ENCODE measurements at places on chromosomes 2 and 18.
A peak's percentile ranks its signal among the peaks of the same experiment; 100 is the strongest.

GRCh38 chr2:48694149-48694548, 61.4 kb downstream of the LHCGR start:
- no peak for DNase-seq

DNA sequence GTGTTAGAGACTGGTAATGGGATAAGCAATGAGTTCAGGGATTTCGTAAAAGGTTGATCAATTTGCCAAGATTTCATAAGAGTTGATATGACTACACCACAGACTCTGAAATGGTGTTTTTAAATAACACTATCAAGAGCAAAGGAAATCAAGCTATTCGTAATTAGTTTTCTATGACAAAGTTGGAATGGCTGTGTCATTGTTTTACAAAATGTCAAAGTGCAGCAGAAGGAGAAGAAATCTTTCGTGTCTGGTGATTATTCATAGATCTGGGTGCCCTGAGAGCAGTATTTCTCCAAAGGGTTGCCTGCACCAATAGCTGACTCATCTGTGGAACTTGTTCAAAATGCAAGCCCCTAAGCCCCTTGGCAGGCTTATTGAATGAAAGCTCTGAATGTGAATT, 70.1 kb downstream of the NABP1 start:
- no peak for DNase-seq

- no peak for DNase-seq
Measured at GRCh38 chr18:79983253-79983652, 5.1 kb downstream of the TXNL4A start.

GRCh38 chr2:222241128-222241870, 57.5 kb downstream of the PAX3 start:
- DNase-seq, result no peak

DNA sequence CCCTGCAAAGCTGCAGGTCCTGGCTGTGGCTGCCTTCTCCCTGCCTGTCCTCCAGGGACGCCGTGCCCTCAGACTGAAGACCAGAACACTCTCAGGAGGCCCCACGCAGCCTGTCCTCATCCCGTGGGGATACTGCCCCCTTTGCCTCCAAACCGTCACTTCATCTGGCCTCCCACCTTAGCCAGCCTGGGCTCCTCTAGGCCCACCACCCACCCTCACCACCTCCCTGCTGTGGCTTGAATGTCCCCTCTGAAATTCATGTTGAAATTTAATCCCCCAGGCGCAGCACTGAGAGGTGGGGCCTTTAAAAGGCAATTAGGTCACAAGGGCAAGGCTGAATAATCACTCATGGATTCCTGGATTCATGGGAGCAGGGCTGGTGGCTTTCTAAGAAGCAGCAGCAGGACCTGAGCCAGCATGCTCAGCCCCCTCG, 198.2 kb downstream of the SEPTIN10 start:
- DNase-seq, result no peak

GRCh38 chr2:239110595-239111048, 262.7 kb downstream of the TWIST2 start:
- no peak for DNase-seq

DNA sequence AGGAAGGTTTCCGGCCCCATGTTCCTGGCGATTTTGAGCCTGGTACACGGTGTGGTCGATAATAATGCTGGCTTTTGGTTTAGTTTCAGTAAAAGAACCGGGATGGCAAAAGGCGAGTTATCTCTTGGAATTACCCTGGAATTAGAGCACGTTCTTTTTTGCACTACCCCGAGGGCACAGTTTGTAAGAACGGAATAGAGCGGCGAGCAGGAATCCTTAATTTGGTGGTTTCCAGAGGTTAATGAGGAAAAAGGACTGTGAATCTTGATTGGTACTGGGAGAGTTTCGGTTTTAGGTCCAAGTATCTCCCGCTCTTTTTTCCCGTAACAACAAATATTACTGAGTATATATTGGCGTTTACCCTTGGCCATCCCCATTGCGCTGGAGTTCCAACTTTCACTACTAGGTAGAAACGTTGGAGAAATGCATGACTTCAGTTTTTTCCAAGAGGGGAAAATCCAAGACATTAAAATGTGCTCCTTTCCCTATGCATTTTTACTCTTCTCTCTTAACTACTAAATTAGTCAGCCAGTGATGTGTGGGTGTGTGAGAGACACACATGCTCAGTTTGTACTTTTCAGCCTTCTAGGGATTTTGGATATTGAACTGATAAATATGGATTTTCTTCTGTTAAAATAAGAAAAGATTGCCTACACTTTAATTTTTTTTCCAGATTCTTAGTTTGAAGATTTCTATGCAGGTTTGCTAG, 160.8 kb downstream of the AGPS start:
- no peak for DNase-seq

DNA sequence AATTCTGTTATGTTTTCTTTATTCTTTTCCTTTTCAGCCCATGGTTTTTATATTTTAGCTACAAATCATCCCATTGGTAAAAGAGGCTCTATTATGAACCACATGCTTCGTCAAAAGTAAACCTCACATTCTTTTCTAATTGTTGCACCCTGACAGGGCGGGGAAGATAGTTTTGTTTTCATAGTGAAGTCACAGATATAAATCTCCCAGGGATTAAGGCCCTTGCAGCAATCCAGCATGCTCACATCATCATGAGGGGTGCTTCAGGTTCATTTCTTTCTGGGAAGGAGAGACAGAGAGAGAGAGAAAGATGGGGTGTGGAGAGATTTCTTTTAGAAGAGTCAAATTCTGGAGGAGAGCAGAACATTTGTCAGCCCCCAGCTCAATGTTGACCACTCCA, 124.5 kb upstream of the CDC42EP3 start:
- no peak for DNase-seq

DNA sequence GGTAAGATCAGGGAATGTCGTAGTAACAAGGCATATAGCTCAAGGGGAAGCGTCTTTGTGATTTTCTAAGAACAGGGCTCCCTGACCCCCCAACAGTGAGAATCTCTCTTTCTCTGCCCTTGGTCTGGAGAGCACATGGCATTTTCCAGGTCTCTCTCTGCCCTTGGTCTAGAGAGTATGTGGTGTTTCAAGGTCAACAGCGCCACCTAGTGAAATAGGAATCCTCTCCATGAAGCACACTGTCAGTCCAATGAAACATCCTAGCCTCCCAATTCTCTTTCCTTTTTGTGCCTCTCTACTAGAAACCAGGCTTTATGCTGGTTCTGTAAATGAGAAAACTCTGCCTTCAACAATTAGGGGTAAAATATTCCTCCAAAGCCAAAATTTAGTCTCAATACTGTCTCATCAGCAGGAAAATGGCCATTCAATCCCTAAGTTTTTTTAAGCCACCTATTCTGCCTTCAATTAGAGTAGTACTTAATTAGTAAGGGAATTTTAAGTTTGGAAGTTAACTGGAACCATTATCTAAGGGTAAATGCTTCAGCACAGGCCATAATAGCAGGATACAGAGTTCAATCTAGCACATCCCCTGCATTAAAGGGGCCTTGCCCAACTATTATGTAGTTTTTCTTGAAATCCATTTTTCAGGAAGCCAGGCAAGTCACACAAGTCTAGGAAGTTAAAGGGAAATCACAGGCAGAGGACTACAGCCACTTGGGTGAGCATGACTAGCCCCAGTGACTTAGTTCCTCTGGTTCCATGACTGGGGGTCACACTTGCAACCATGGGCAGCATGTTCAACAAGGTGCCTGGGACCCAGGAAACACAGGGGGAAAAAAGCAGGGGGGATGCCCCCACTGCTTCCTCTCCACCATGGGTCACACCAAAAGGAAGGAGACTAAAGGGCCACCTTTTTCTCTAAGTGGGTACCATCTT, 12.4 kb downstream of the DYM start:
- DNase-seq, result peak; percentile 48

DNA sequence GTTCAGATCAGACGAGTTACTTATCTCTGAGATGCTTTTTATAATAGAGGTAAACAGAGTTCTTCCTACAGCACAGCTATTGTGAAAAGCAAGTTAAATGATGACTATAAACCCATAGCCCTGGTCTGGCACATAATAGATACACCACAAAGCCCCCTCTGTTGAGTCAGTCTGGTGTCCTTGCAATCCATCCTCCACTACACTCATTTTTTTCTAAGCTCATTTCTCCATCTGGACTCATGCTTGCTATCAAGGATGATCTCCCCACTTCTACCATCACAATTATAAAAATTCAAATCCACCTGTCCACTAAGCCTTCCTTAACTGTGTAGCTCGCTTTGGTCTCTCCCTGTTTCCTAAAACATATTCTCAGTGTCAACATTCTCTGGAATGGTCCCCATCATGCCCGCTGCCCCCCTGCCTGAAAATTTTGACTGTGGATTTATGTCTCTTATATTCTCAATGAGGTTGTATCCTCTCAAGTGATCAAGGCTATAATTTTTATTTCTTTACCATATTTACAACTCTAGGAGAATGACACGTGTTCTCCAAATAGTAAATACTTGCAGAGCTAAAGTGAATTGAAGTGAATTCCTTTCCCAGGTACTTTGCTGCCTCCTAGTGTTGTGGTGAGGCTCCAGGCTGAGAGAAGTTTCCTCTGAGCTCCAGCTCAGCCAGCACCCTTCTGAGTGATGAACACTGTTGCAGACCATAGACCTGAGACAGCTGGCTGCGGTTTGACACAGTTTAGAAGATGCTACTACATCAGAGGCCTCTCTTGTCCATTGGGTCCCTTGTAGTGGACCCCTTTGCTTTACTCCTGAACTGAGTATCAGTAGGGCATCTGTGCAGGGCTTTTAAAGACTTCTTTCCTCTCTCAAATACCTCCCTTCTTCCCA, 108.7 kb downstream of the DPP10 start:
- peak; percentile 23 for DNase-seq

DNA sequence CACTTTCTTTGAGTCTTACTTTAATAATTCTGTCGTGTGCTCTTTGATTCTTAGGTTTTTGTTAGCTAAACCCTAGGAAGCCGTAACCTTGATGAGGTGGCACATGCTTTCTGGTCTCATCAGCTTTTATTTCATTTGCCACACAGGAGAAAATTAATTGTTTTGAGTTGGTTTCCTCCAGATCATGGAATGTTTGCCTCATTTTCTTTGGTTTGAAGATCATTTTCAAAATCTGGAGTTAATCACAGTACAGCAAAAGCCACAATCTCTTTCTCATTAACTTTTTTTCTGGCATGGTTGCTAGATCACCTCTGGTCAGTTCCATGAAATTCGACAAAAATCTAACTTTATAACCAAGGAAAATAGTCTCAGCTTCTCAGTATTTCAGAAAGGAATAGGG, 182.9 kb downstream of the MYO1B start:
- DNase-seq, result no peak

- no peak for DNase-seq
Measured at GRCh38 chr2:951224-952006, 766 bp downstream of the SNTG2 start.

- DNase-seq, result no peak
Measured at GRCh38 chr2:119455066-119455718, 23.5 kb downstream of the TMEM37 start.

DNA sequence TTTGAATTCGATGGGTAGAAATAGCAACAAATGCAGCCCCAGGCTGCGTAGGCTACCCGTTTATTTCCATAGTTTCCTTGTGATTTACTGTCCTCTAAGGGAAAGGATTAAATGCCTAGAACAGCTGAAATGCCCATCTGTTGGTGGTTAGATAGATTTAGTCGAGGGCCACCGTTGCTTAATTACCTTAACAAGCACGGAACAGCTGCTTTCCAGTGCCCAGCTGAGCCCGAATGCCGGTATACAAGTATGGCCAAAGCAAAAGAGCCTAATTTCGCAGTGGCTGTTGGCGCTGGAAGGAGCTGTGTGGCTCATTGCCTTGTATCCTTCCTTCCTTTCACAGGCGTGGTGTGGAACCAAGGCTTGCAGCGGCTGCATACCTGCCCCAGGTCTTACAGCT, 109.1 kb downstream of the CABLES1 start:
- no peak for DNase-seq

DNA sequence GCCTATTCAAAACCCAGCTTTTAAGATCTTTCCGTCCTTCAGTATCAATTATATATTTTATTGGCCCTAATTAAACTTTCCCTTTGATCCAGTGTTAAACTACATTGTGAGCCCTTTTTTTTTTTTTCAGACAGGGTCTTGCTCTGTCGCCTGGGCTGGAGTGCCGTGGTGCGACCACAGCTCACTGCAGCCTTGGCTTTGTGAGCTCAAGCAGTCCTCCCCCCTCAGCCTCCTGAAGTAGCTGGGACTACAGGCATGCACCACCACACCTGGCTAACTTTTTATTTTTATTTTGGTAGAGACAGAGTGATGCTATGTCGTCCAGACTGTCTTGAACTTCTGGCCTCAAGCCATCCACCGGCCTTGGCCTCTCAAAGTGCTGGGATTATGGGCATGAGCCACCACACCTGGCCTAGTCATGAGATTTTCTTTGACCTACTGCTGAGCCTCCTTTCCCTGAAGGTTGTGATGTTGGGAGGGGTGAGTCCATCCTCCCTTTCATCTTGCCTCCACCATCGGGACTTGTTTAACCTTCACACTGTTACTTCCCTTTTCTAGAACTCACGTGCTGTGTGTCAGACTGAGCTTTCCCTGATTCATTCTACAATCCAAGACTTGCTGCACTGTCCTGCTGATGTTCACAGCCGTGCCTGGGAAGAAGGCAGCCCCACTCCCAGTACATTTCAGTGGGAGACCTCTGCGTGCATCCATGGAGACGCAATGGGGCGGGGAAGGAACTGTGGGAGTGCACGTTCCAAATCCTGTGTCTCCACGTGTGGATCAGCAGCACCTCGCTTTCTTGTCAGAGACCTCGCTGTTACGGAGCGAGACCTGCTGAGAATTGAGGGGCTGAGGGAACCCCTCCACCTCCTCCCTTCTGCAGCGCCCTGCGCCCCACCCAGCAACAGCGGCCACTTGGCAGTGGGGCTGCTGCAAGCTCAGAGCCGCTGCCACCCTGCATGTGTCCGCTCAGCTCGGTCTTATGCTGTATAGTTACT, 10.8 kb downstream of the OXER1 start:
- DNase-seq, result no peak

DNA sequence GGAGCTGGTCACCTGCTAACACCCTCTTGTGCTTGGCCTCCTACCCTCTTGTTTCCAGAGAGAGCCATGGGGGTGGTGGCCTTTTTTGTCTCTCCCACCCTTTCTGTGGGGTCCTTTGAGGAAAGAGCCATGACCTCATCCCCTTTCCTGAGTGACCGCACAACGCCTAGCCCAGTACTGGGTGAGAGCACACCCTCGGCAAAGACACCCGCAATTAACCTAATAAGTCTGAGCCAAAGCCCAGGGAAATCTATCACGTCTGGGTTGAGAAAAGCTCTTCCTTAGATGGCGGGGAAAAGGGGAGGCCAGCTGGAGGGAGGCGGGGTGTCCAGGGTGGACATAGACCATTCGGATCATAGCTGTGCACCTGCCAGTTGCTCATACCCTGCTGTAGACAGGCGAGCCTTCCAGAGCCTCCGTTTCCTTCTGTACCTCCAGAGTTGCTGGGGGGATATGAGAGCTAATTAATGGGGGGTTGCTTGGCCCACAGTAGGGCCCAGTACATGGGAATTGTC, 93.7 kb upstream of the MCFD2 start:
- DNase-seq, result no peak

- DNase-seq, result no peak
Measured at GRCh38 chr2:144131042-144131441, 388.9 kb downstream of the ZEB2 start.

Data from stimulated activated CD4-positive, alpha-beta T cell treated with anti-CD3 and anti-CD28 coated beads, Interleukin-2, amount 100 ng/mL, for 24 hours (primary cell).